Pons (tissue), 1 donor: ENCODE measurements at places on chromosomes 7 and 10.

GRCh38 chr10:104424719-104425118, 71.1 kb downstream of the CFAP58 start:
- no peak for DNase-seq

- no peak for DNase-seq
Observed at GRCh38 chr7:38964921-38965320, 12.8 kb upstream of the POU6F2 start.

DNA sequence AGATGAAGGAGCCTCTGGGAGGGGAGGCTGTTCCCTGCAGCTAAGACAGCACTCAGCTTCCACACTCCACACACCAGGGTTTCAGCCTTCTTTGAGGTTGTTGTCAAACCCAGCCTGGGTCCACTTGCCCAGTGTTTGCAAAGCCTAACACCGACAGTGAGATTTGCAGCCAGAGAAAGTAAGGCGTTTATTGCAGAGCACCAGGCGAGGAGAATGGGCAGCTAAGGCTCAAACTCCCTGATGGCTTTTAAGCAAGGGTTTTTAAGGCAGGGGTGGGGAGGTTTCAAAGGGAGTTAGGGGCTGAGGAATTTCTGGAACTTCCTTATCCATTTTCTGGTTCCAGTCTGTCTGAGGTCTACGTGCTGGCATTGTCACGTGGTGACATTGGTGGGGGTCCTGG, 4.7 kb upstream of the ZNF775 start:
- DNase-seq, result no peak

DNA sequence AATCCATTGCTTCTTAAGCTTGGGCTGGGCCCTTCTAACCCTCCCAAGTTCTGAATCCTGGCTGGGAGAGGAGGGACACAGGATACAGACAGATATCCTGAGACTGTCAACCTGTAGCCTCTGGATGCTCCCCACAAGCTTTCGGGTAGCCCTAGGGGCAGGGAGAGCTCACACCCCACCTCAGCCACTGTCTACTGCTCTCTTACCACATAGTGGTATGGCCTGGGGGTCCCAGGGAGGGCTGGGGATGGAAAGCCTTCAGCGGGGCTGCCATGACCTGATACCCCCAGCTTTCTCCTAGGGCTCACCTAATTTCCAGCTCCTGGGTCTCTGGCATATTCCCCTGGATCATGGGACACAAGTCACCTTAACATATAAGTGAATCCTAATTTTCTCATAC, 25.1 kb downstream of the CRHR2 start:
- no peak for DNase-seq

- no peak for DNase-seq
Observed at GRCh38 chr10:33082373-33082895, 124.4 kb upstream of the ITGB1 start.

GRCh38 chr10:77606751-77607150, 30.9 kb downstream of the KCNMA1 start:
- DNase-seq, result no peak

DNA sequence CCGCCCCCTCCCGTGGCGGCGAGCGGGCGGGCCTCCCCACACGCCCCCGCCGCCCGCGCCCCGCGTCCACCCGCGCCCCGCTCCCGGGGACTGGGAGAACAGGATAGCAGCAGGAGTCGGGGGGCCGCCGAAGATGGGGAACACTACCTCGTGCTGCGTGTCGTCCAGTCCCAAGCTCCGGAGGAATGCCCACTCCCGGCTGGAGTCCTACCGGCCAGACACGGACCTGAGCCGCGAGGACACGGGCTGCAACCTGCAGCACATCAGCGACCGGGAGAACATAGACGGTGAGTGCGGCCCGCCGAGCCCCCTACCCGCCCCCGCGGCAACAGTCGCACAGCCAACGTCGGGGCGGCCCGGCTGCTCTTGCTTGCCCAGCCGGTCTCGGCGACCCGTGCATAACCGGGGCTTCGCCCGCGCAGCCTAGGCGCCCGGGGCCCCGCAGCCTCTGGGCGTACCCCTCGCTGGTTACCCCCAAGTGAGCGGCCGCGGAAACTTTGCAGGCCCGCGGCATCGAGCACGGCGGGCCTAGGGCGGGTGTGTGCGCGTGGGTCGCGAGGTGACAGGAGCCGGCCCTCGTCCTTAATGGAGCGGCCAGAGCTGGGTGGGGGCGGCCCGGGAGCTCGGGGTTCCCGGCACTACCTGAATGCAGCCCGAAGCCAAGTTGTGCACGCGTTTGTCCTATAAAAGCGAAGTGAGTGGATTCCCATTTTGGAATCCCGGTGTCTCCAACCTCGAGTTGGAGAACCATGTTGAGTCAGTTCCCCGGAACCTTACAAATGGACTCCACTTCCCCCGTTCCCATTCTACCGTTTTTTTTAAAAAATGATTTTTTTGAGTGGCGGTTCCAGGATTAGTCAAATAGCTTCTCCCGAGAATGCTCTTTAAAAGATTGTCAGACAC, 863 bp downstream of the CCNY start:
- DNase-seq, result no peak

- no peak for DNase-seq
Observed at GRCh38 chr7:20647908-20648776, 32.7 kb downstream of the ABCB5 start.

DNA sequence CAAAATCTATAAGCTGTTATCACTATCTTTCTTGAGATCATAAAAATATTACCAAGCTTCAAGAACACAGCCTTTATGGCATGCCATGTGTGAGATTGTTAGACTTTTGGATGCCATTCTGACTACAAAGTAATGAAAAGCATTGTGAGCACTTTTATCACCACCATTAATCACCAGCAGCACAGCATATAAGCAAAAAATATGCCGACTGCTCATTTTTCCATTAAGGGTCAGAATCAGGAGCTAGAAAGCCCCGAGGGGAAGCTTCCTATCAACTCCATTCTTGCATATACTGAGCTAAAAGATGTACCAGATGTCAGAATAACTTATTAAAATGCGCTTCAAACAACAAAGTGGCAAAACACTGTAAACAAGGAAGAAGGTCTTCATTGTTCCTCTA, 114.3 kb downstream of the LMBR1 start:
- DNase-seq, result no peak

DNA sequence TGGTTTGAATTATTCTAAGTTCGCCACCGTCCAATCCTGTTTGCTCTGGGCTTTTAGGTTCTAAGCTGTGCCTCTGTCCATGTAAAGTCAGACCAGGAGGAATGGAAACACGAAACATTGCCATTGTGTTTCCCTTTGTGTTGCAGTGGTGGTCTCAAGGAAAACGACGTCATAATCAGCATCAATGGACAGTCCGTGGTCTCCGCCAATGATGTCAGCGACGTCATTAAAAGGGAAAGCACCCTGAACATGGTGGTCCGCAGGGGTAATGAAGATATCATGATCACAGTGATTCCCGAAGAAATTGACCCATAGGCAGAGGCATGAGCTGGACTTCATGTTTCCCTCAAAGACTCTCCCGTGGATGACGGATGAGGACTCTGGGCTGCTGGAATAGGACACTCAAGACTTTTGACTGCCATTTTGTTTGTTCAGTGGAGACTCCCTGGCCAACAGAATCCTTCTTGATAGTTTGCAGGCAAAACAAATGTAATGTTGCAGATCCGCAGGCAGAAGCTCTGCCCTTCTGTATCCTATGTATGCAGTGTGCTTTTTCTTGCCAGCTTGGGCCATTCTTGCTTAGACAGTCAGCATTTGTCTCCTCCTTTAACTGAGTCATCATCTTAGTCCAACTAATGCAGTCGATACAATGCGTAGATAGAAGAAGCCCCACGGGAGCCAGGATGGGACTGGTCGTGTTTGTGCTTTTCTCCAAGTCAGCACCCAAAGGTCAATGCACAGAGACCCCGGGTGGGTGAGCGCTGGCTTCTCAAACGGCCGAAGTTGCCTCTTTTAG, 46.3 kb upstream of the DMBT1 start:
- DNase-seq, result no peak

- DNase-seq, result no peak
Observed at GRCh38 chr7:52021343-52021742, 704.7 kb upstream of the COBL start.

GRCh38 chr7:116305485-116306408, 95.4 kb downstream of the TES start:
- no peak for DNase-seq

DNA sequence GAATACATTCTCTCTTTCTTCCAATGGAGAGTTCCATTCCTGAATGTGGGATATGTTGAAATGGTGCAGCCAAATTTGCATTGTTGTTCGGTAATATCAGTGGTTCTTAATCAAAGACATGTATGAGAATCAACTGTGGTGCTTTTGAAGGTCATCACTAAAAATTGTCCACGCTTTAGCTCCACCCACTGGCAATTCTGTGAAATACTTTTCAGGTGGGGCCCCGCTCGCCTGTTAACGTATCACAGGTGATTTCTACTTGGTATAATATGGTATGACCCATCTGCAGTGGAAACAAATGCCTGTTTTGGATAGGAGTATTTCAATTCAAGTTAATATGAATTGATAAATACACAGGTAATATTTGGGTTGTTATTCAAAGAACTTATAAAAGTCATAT, 178.4 kb downstream of the NSUN6 start:
- no peak for DNase-seq

DNA sequence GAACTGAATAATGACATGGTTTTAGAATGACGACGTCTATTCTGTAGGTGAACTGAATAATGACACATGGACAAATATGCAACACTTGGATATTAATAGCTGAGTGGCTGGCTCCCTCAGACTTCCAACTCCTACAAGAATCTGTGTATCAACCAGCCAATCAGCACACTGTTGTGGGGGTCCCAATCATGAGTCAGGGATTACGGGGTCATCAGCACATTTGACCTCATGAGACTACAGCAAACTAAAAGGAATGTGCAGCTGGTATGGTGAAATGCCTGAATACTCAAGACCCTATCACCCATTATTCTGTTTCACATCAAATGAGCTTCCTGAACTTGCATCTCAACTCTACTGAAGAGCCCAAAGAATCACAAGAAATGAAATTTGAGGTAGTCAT, 192.5 kb downstream of the ANK3 start:
- no peak for DNase-seq

- no peak for DNase-seq
Observed at GRCh38 chr7:128810997-128811396, 19.2 kb upstream of the FLNC start.

DNA sequence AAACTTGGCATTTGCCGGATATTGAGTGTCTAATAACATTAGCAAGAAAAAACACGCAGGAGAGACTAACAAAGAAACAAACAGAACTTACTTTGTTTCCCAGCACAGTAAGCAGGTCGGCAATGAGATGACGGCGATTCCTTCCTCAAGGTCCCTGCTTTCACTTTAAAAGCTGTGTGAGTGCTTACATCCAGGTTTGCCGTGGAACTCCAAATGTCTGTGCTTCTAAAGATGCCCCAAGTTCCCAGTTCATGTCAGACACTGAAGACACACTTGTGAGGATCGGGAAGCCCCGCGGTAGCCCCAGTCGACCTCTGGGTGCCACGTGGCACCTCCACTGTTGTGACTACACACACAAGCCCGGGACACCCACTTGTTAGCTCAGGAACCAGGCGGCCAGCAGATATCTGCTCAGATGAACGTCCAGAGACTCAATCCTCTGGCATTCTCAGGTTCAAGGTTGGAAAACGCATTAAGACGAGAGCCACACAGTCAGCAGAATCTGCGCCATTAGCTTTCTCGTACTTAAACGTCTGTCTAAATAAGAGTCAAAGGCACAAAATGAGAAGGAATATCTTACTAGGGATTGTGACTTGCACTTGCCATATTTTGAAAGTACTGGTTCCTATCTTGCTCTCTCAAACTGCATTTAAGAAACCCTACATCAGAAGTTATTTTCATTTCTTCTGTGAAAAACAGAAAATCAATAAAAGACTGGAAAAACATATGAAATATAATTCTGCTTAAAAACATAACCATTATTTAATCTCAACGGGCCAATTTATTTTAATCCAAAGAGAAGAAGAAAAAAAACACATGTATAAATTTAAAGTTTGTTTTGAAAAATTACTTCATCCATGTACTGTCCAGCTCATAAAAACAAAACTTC, 207.6 kb upstream of the KLF14 start:
- DNase-seq, result peak; percentile 53

DNA sequence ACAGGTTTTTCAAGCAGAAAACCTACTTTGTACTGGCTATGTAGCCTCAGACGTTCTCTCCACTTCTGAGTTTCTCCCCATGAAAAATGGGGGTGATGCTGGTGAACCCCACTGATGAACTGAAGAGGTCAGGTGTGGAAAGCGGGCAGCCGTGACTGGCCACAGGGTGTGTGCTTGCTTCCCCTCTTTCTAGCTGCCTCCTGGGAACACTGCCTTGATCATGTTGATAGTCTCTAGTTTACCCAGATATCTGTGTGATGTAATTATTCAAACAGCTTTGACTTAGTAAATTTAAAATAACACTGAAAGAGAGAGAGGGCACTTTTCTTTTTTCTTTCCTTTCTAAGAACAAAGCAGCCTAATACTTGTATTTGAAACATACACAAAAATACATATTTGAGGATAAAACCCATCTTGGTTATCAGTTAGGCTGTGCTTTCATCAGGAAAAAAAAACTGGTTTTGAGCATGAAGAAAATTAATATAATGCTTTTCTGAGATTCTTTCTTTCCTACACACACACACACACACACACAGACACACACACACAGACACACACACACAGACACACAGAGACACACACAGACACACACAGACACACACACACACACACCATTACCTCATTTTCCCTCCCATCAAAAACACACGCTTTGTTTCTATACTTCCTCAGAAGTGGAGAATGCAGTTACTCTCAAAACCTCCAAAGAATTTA, 76.7 kb downstream of the MACC1 start:
- DNase-seq, result no peak

- DNase-seq, result peak; percentile 13
Observed at GRCh38 chr7:18978108-18978495, 139.3 kb downstream of the TWIST1 start.

- DNase-seq, result no peak
Observed at GRCh38 chr7:31051598-31052486, at the start of gene ADCYAP1R1. ADCYAP1R1 (plus strand) TSS chr7:31052308; CDS start chr7:31063265, 10,957 bp downstream.

- no peak for DNase-seq
Observed at GRCh38 chr7:123492485-123492884, 41.9 kb downstream of the IQUB start.

GRCh38 chr7:90570373-90570959, 25.7 kb upstream of the CDK14 start:
- DNase-seq, result no peak

DNA sequence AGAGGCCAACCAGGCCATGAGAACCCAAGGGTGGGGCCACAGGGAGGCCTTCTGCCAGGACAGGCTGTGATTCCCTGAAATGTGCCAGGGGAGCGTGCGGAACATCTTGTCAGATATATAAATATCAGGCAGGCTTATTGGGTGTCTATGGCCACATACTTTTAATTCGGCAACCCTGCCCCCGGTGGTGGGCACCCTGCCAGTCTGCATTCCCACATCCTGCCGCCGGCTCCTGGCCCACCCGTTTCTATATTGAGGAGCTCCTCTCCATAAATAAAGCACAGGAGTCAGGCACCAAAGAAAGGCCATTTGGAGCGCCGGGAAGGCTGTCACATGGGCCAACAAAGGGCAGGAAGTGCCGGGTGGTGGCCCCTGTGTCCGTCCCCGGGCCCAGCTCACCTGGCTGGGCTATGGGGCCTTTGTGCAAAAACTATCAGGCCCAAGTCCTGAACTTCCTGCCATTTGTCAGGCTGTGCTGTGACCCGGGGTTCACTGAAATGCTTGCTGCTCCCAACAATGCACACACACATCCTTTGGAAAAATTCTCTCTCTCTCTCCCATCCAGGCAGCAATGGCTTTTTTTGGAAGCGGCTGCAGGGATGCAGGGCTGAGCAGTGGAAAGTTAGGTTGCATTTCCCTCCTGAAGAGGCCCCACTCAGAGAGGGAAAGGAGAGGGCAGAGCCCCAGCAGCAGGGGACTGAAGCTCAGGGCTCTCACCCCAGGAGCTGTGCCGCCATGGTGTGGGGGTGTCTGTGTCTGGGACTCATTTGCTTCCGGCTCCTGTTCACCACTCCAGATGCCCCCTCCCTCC, 25.0 kb upstream of the PODXL start:
- DNase-seq, result no peak
